Activated CD4-positive, alpha-beta T cell treated with anti-CD3 and anti-CD28 coated beads, Interleukin-2, amount 50 U/mL, for 24 hours (primary cell): ENCODE measurements at places on chromosomes 16 and 17.
A peak's percentile ranks its signal among the peaks of the same experiment; 100 is the strongest.

DNA sequence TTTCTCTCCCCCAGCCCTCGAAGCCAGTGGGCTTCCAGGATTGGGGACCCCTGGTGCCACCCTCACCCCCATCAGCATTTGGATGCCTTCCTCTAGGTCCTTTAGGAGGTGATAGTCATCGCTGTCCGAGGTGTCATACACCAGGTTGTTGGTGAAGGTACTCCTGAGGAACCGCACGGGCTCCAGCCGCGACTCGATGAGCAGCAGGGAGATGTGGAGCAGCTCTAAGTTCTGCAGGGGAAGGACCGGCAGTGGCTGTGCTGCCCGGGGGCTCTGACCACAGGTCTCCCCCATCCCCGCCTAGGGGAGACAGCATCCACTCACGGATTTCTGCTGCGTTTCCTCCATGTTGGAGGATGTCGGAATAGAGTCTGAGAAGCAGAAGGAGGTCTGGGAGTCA is 962 bp downstream of the CSHL1 start:
- DNase-seq, result no peak

DNA sequence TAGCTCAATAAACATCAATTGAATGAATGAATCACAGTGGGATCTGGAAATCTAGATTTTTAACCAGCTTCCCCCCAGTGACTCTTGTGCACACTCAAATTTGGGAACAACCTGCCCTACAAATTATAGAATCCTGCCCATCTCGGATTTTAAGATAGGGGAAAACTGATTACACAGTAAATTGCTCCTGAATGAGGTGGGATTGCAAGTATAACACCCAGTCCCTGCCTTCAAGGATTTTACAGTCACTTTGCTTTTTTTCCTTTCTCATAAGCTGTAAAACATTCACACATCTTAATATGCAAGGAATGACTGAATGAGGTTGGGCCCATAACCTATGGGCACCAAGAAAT is 48.5 kb downstream of the TEKT5 start:
- no peak for DNase-seq

DNA sequence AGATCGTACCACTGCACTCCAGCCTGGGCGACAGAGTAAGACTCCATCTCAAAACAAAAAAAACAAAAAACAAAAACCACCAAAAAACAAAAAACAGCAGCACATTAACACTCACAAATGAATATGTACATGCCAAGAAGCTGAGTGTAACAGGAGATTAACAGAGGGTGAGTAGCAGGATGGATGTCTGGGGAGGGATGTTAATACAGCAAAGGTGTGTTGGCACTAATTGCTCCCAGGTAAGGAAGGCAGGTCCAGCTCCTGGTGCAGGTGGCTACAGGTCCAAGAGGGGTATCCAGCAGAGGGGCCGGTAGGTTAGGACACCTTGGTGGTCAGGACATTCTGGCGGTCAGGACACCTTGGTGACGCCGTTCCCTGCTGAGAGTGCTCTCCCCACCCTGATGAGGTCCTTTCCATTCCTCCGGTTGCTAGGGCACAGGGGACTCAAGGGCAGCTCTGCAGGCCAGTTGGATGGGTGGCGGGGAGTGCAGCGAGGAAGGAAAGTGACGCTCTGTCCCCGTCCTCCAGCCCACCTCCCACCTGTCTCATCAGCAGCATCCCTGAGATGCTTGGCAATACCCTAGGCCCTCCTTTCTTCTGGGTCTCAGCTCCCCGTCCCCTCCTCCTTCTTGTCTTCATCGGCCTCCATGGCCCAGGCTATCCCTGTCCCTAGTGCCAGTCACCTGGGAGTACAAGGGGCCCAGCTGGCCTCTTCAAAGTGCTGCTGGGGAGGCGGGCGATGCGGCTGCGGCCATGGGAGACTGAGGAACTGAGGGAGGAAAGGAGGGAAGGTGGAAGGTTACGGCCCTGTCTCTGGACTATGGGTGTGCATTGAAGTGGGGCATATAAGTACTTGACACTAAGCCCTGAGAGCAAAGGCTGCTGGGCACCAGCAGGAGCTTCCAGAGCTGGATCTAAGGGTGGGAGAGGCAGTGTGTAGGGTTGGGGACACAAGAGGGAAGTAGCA is 10.7 kb upstream of the GFAP start:
- no peak for DNase-seq

GRCh38 chr17:31916491-31917064 is 15.1 kb upstream of the UTP6 start:
- no peak for DNase-seq

DNA sequence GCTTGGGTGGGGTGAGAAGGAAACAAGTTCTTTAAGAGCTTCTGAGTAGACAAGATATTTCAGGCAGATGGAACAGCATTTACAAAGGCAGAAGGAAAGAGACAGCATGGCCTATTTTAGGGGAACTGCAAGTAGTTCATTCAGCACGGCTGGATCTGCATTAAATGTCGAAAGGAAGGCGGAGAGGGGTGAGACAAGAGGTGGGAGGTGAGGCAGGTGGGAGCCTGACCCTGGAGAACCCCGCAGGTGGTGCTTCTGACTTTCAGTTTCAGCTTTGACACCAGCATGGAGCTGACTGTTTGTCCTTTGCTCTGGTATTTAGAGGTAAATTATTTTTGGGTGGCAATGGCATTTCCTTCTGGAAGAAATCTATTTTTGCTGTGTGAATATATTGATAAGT is 194.8 kb downstream of the HS3ST4 start:
- no peak for DNase-seq

GRCh38 chr16:1274767-1275166 is 18.9 kb downstream of the TPSD1 start:
- no peak for DNase-seq

DNA sequence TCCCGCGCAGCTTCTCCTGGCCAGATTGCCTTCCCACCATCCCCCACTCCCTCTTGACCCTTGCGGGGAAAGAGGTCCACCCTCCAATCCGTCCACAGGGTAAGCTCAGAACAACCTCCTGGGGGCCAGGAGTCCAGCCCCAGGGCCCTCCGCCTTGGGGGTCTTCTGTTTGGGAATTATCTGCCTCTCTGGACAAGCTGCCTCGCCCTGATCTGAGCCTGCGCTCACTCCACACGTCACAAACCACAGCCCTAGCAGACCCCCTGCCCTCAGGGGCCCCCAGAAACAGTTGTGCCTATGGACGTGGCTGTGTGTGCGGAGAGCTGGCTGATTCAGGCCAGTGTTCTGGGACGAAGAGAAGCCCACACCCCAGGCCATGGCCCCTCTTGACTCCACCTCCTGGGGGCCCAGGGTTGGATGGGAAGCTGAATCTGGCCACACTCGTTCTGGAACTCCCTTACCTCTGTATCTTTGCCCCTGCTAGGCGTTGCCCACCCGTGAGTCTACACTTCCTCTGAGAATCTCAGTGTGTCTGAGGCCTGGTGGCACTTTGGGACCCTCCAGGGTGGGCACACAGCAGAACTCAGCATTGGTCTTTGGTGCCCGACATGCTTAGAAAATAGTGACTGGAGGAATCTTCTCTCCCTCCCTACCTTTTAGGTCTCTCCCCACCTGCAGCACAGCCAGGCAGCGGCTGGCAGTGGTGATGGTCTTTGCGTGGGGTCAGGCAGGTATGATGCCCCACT is 119.9 kb upstream of the SMURF2 start:
- no peak for DNase-seq

GRCh38 chr17:7940034-7940433 is 8.0 kb downstream of the CNTROB start:
- DNase-seq, result no peak

DNA sequence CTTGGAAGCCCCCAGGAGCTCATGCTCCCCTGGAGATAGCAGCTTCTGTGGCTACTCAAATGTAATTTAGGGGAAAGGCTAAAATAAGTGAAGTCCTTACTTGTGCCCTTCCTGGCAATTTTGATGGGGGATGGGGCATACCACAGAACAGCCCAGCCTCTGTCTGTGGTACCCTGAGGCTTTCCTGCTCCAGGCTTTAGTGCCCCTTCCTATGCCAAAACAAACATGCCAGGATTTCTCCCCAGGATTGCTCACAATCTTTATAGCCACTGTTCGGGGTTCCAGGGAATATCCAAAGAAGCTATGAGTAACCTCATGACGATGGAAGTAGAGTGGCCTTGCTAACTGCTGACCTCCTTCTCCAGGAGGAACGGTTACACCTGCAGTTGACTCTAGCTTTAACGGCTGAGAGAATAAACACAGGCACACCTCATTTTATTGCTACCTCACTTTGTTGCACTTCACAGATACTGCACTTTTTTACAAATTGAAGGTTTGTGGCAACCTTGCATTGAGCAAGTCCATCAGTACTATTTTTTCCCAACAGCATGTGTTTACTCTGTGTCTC is 24.9 kb downstream of the CCL4 start:
- no peak for DNase-seq

- no peak for DNase-seq
Measured at GRCh38 chr16:81779536-81780320, 637 bp downstream of the PLCG2 start.

DNA sequence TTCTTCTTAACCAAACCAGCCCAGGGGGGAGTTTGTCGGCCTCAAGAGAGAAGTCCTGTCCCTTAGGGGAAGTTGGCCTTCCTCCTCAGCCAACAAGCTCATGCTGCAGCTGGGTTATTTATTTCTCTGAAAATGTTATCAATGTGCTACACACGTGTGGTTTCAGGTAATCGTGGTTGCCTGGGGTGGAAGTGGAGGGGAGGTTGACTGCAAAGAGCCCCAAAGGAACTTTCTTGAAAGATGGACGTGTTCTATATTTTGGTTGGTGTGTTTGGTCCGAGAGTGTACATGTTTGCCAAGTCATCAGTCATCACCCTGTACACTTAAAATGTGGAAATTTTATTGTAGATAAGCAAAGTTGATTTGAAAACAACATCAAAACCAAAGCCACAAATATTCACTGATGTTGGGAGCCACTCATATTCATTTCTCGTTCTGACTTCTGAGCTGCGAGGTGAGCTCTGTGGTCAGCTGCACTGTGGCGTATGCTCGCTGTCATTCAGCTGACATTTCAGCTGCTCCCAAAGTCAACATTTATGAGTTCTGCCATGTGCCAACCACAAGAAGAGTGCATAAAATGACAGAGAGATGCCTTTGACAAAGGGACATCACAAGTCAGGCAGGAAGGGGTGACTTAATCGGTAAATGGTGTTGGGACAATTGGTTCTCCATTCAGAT is 26.5 kb upstream of the ADGRG1 start:
- peak; percentile 30 for DNase-seq

GRCh38 chr16:66523861-66524354 is 26.0 kb downstream of the TK2 start:
- no peak for DNase-seq

DNA sequence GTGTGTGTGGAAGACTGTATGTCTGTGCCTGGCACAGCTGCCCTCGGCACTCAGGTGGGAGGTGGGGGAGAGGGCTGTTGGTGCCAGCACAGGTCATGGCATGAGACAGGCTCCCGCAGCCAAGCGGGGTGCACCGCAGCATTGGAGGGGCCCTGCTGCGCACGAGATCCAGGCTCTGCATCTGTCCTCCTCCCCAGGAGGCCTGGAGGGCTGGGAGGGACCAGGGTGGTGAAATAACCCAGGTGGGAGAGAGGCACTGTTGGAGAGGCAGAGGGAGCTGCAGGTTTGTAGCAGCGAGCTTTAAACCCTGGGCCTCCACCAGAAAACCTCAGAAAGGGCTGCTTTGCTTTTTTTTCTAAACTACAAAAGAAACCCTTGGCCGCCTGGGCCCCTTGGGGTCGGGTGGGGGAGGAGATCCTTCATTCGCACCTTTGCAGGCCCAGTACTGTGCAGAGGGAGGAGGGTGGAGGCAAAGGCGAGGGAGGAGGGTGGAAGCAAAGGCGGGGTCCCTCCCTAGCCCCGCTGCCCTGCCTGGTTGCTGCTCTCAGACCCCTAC is 241.7 kb downstream of the SEC14L1 start:
- no peak for DNase-seq

GRCh38 chr16:78045865-78046581 is 23.7 kb downstream of the CLEC3A start:
- no peak for DNase-seq
